ENCODE measurements at places on chromosomes 3 and 15.

GRCh38 chr3:136008732-136009470 lies 43.4 kb downstream of the PPP2R3A start:
- no peak for DNase-seq

- peak; percentile 62 for DNase-seq
Measured at GRCh38 chr3:86995537-86995936, 4.6 kb upstream of the VGLL3 start.

GRCh38 chr3:195113048-195113447 lies 157.9 kb downstream of the XXYLT1 start:
- DNase-seq: no peak

DNA sequence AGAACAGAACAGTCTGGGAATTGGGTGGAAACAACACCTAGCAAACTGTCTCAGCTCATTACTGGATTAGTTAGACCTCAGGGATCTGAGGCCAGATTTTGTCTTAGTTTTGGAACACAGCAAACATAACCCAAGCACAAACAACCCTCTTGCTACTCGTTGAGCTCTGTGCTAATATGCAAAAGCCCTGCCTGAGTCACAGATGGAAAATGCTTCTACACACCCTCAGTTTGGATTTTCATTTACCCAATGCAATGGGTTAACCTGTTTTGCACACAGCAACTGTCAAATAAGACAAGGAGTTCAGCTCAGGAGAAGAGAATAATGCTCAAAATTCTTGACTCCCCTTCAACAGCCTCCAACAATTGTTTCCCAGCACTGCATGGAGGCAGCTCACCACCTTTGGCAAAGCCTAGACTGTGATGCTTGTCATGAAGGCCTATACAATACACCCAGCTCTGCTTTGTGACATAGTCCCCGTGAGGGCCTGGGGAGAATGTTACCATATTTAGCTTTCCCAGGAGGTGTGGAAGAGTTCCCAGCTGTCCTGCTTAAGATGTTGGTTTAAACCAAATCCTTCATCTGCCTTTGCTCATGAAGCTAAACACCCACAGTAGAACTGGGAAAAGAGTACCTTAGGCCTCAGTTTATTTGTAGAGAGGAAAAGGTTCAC lies 68.9 kb upstream of the MNS1 start:
- DNase-seq: no peak

DNA sequence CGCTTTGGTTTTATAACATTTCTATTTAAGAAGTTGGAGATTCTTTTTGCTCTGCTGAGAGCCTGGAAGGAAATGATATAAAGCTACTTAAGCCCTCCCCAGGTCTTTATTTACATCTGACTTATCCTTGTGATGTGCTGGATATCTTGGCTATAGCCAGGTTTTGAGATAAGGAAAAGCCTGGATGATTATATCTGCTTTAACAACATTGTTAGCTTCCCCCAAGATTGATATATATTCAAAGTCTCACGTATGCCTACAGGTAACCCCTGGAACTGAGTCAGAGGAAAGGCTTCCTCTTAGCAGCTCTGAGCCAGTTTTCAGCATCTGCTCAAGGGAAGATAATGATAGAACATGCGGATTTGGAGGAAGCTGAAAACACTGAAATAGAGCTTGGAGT lies 61.5 kb upstream of the CRBN start:
- DNase-seq: no peak

DNA sequence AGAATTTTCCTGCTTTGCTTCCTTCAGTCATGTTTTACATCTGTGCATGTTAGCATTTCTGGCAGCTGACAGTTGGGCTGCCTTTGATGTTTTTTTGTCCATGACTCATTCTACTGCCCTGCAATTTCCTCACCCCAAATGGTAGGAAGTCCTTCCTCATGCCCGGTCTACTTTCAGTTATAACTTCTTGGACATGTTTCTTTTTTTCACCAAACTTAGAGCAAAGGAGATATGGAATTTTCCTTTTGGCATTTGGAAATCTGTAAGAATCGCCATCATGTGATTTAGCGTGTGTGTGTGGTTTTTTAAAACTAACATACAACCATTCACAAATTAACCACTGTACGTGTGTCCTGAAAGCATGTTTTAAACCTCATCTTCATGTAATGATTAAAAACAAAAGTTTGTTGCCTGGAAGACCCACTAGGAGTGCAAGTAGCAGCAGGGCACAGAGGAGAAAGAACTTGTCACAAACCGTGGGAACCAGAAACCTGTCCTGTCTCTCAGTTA lies 430.7 kb upstream of the CFAP20DC start:
- DNase-seq: peak; percentile 86

DNA sequence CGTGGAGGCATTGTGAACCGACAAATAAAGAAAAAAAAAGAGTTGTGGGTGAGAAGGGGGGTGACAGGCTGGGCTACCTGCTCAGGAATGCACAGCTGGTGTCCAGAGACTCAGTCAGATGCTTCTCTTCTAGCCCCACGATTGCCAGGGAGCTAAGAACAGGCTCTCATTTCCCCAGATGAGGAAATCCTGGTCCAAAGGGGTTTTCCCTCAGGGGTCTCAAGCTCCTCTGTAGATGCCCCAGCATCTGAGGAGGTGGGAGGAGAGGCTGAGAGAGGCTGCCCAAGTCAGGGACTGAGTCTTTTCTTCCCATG lies 35.5 kb downstream of the BNC1 start:
- no peak for DNase-seq

DNA sequence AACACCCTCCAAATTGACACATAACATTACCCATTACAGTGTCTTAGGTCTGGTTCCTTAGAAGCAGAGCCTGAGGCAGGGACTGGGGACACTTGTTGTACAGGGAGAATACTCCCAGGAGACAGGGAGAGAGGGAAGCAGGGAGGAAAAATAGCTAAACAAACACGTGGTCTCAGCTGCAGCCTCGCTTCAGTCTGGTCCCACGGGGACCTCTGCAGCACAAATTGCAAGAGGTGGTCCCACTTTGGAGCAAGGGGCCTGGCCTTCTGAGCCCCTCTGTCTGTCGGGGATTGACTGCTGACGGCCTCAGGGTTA lies 25.0 kb upstream of the PLA2G4D start:
- no peak for DNase-seq

DNA sequence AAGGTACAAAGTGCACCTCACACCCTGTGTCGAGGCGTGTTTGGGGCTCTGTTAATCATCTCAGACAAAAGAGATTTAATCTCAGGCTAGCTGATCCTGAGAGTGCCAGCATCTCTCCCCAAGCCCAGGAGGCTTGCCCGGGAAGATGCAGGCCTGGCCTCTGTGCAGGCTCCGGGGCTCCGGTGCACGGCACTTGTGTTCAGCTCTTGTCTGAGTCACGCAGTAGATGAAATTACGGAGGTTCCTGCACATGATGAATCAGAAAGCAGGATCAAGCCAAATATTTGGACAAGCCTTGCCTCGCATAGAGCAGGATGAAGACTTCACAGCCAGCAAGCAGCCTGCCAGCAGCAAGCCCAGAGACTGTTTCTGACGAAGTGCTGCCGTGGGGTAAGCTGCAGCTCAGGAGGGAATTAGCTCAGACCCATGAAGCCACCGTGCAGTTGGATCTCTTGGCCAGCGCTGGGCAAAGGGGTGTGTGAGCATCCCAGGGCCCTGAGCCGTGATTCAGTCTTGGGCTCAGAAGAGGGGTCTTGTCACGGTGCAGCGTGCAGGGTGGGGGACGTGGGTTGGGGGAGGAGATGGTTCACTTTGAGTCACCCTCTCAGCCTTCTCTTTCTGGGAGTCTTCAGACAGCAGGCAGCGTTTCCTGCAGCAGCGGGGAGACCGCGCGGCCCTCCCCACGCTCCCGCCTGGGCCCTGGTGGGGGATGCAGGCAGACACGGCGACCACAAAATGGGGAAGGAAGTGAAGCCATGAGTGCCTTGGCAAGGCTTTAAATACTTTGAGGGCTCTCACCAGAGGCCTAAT lies 89.2 kb upstream of the MEF2A start:
- DNase-seq: peak; percentile 95

- DNase-seq: peak; percentile 12
Measured at GRCh38 chr3:188687389-188687788, 484.4 kb upstream of the TPRG1 start.

DNA sequence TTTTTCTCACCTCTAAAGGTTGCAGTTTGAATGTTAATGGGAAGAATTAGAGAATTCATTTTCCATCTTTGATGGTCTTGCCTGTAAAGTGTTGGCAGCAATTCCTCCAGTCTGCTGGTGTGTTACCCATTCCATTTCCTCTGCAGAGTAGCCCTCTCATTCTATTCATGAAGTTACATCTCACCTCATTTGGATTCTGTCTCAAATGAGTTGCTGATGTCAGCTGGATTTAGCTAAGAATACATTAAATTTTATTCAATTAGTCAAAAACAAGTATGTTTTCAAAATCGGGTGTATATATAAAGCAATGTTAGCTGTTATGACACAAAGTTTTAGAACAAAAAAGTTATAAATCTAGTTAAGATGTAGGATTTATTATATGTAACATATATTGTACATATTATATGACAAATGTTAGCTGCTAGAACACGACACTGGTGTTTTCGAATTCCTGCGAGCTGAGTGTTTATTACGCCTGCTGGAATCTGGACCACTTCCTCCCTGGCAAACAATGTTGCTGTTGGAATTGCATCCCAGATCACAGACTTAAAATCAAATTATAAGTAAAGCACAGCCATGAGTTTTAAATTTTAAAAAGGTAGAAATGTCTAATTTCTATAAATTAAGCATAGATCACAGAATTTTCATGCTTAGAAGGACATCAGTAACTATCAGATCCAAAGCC lies 516.2 kb downstream of the OCA2 start:
- peak; percentile 59 for DNase-seq

DNA sequence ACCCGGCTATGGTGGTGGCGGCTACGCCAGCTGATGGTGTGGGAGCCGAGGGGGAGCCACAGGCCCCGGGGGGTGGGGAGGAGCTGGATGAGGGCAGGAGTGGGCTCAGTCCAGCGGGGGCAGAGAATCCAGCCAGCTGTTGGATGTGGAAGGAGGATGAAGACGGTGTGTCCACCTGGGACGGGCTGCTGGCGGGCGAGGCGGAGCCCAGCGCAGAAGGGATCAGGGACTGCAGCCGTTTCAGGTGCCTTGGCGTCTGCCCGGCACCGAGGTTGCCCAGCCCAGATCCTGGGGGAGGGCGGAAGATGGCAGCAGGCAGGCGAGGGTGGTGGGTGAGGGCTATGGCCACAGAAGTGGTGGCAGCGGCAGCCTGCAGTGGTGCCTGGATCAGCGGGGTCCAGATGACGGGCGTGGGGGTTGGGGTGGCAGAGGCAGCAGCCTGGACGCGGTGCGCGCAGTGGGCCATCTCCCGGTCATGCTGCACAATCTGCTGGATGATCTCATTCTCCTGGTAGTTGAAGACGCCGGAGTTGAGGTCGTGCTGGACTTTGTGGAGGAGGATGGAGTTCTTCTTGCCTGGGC lies 45.3 kb downstream of the HCN4 start:
- DNase-seq: no peak

- DNase-seq: no peak
Measured at GRCh38 chr3:143811602-143812001, 36.7 kb downstream of the SLC9A9 start.

GRCh38 chr3:25658836-25659235 lies 5.9 kb downstream of the TOP2B start:
- no peak for DNase-seq

- peak; percentile 46 for DNase-seq
Measured at GRCh38 chr3:50254577-50255250, 14.2 kb upstream of the SEMA3B start.

- no peak for DNase-seq
Measured at GRCh38 chr3:104412608-104413580, 953.8 kb upstream of the ALCAM start.

- DNase-seq: no peak
Measured at GRCh38 chr3:108352176-108352575, 55.8 kb downstream of the HHLA2 start.

DNA sequence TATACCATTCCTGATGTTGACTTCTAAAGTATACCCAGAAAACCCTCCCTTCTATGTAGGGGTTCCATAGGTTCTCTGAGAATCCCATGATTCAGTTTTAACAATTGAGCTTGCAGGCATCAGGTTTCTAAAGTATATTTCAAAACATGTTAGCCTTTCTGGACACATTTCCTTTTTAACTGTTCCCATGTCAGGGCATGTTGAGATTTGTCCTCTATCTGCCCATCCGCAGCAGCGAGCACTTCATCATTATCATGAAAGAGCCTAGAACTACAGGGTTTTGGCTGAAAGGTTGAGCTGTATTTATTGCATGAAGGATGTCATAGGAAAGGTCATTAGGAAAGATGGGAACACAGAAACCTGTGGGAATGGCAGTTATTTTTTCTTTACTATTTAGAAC lies 201.1 kb upstream of the BHLHE40 start:
- DNase-seq: no peak

- no peak for DNase-seq
Measured at GRCh38 chr3:33318710-33319380, 41.6 kb downstream of the FBXL2 start.

DNA sequence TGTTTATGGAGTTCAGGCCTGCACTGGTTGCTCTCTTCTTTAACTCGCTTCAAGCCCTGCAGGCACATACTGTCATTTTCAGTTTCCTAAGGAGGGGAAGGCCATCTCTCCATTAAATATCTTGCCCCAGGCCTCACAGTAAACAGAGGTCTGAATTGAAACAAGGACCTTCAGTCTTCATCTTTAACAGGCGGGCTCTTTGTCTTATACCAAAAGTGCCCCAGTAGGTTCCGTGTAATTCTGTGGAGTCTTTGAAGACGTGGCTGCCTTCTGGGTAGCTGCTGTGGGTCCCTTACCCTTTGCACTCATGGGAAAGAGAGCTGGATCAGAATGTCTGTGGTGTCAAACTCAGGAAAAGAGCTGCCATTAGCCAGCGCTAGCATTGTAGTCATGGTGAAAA lies 161.2 kb downstream of the APBA2 start:
- no peak for DNase-seq

GRCh38 chr3:51535146-51536019 lies 3.1 kb upstream of the RAD54L2 start:
- DNase-seq: no peak

GRCh38 chr15:50138391-50138790 lies 19.4 kb upstream of the ATP8B4 start:
- DNase-seq: no peak

GRCh38 chr15:61649046-61649445 lies 411.2 kb downstream of the VPS13C start:
- no peak for DNase-seq

- DNase-seq: no peak
Measured at GRCh38 chr3:175741951-175742350, 882.8 kb downstream of the NAALADL2 start.

GRCh38 chr15:73608941-73609340 lies 24.2 kb downstream of the NPTN start:
- peak; percentile 83 for DNase-seq

DNA sequence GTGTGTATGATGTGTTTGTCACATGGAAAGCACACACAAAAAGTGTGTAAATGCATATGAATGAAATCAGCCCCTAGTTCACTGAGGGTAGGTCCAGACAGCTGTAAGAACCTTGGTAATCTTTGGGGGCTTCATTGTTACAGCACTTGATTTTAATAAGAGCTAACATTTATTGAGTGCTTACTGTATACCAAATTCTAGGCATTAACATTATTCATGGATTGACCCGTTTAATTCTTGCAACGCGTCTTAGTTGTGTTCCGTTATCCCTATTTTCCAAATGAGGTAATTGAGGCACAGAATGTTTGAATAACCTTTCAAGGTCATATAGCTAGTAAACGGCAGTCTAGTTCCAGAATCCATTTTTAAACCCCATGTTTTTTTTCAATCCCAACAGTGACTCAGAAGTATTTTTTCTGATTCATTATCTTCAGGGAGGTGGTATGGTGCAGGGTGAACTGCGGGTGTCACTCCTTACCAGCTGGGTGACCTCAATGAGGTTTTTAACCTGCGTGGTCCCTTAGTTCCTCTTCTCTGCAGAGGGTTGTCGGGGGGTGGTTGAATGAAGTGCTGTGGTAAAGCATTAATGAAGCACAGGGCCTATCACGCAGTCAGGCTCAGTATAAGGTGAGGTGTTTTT lies 14.2 kb downstream of the RAB8B start:
- no peak for DNase-seq

Data from AG08395 (cell line).